ENCODE measurements at places on chromosomes 6 and 20.

GRCh38 chr20:21357844-21358243 is 39.5 kb downstream of the NKX2-4 start:
- no peak for DNase-seq

- no peak for DNase-seq
Measured at GRCh38 chr6:142008016-142008735, 124.5 kb upstream of the GJE1 start.

GRCh38 chr6:1227600-1227934 is 84.3 kb upstream of the FOXQ1 start:
- no peak for DNase-seq

DNA sequence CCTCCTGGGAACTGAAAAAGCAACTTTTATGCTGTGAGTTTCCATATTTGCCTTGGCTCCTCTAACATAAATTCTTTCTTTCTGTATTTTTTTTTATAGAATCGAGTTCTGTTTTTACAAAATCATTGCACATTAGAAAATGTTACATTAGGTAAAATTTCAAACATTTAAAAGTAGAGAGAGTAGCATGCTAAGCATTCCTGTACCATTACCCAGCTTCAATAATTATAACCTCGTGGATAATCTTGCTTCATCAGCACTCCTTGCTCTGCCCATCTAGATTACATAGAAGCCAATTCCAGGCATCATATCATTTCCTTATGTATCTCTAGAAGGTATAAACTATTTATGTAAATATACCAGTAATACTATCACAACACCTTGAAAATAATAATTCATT is 15.4 kb upstream of the FBXO30 start:
- DNase-seq, result no peak

- DNase-seq, result no peak
Measured at GRCh38 chr6:12288914-12289313, 1.2 kb upstream of the EDN1 start.

- DNase-seq, result no peak
Measured at GRCh38 chr20:60780388-60781025, 471.6 kb upstream of the CDH4 start.

DNA sequence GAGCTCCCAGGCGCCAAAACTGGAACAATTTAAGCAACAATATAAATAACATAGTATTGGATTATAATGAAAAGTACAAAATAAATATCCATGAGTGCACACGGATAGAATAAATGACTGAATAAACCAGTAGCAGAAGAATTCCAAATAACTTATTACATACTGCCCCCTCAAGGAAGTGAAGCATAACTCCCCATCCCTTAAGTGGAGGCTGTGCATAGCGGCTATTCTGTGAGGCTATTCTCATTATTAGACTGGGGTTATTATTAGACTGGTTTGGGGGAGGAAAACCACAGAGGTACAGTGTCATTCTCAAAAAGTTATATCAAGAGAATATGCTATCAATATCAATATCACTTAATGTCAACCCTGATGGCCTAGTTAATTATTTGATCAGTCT is 94.4 kb upstream of the SIRPA start:
- no peak for DNase-seq

GRCh38 chr6:143608906-143609305 is 68.9 kb upstream of the PHACTR2 start:
- no peak for DNase-seq

DNA sequence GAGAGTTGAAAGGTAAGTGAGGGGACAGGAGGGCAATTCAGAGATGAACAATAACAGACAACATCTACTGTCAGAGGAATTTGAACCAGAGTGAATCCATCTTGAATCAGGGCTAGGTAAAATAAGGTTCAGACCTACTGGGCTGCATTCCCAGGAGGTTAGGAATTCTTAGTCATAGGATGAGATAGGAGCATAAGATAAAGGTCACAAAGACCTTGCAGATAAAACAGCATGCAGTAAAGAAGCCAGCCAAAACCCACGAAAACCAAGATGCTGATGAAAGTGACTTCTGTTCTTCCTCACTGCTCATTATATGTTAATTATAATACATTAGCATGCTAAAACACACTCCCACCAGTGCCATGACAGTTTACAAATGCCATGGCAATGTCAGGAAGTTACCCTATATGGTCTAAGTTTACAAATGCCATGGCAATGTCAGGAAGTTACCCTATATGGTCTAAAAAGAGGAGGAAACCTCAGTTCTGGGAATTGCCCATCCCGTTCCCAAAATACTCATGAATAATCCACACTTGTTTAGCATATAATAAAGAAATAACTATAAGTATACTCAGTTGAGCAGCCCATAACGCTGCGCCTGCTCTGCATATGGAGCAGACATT is 248.5 kb downstream of the HAO1 start:
- DNase-seq, result no peak

GRCh38 chr20:6122873-6123648 is at the start of gene FERMT1:
TSS of gene FERMT1 (minus strand) at chr20:6123030. CDS start at chr20:6119554, 3,476 bp downstream.
- peak; percentile 73 for DNase-seq

Data from GOT3 (cell line).